Stimulated activated CD8-positive, alpha-beta memory T cell treated with anti-CD3 and anti-CD28 coated beads, Interleukin-4, amount 100 ng/mL, for 1 hour (primary cell): ENCODE measurements at places on chromosomes 1 and 21.

GRCh38 chr1:44547361-44547760, 126.9 kb downstream of the TMEM53 start:
- DNase-seq = no peak

- no peak for DNase-seq
Observed at GRCh38 chr1:83959824-83960498, 39.0 kb downstream of the TTLL7 start.

- DNase-seq = no peak
Observed at GRCh38 chr1:209621741-209622655, 30.2 kb downstream of the LAMB3 start.

DNA sequence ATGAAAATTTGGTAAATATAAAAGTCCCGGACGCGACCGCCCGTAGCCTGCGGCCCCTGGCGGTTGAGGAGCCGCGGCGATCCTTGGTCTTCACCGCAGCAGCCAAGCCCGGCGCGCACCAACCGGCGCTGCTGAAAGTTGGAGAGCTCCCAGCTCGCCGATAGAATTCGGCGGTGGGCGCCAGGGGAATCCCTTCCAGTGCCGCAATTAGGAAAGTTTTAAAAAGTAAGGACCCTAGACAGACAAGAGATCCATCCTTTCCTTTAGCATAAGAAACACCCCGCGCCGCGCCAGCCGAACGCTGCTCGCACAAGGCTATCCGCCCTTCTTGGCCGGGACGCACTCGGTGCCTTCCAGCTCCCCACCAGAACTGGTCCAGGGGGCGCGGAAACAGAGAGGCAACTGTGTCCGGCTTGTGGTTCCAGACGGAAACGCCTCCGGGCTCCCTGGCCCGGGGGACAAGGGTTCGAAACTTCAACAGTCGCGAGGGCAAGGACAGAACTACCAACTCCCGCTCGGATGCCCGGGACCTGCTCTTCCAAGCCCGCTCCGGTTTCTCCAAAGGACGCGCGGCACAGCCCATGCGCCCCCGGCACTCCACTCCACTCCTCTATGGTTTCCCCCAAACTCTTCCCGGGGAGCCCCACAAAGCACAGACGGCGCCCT, 1.7 kb downstream of the FAM78B start:
- no peak for DNase-seq

GRCh38 chr1:185846672-185847444, 112.7 kb downstream of the HMCN1 start:
- no peak for DNase-seq

DNA sequence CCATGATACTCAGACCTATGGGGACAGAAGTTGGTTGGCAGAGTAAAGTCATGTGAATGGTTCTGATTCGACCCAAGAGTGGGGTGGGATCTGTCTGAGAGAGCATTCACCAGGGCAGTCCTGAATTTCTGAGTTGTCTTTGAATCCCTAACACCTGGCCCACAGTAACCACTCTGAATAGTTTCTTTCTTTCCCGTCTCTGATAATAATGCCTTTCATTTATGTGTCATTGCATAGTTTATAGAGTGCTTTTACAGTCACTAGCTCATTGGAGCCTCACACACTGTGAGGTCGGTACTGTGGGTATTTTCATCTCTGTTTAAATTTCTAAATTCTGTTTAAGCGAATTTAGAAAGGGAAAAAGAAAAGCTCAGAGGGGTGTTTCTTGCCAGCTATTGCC, 147.1 kb downstream of the C1orf21 start:
- DNase-seq = no peak

DNA sequence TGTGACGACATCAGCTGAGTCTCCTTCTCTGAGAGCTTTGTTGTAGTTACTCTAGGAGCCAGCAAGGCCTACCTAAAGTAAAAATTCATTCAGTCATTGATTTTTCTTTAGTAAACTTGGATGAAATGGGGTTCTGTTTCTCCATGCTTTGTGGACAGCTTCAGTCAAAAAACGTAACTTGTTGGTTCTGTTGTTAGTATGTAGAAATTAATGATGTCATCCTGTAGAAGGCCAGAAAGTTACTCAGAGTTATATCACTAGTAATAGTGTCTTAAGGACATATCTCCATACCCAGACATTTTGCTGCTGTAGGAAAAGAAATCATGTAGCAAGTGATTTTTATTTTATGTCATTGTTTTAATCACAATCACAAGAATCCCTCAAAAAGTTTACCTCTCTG, 43.0 kb downstream of the KDM1A start:
- DNase-seq = no peak

GRCh38 chr1:244047621-244048255, 3.3 kb upstream of the ZBTB18 start:
- no peak for DNase-seq

GRCh38 chr1:196302420-196302819, 305.8 kb downstream of the KCNT2 start:
- no peak for DNase-seq

DNA sequence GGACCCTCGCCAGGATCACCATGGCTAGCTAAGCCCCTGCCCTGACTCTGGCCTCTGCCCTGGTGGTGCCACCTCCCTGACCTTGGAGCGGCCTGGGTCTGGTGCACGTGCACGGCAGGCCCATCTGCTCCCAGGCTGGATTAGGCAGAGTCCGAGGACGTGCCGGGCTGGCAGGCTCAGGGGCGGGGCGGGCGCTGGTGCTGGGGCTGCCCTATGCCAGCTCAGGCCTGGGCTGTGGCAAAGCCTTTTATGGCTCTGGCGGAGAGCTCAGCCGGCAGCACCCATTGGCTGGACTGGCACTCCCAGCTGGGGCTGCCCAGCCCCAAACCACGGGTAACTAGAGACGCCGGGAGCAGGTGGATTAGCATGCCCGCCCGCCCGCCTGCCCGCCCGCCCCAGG, 17.1 kb upstream of the EDN2 start:
- no peak for DNase-seq

- no peak for DNase-seq
Observed at GRCh38 chr1:59075021-59075420, 221.9 kb upstream of the FGGY start.

DNA sequence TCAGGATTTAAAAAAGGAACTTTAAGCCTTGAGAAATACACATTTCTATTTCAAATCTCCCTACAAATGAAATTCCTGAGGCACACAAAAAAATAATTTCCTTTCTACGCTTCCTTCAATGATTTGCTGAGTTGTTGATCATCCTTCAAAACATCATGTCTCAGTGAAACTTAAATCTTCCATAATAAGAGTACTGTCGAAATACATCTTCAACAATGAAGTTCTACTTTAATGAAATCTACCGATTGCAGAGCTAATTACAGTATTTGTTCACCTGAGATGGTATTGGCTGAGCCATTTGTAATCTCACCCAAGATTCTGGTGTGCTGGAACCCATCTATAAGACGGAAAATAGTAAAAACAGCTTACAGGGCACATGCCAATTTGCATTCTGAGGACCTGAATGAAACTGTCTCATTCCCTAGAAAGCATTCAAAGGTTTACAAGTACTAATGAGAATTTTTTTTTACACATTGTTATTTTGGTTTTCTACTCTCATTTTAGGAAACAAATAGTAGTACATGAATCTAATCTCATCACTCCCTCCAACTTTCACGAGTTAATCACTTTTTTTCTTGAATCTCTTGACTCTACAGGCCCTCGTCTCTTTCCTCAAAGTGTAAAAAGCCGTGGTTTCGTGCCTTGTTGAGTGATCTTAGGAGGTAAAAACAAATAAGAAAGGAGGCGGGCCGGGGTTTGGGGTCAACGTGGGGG, 1.1 kb downstream of the CHML start:
- DNase-seq = no peak

- no peak for DNase-seq
Observed at GRCh38 chr1:167661527-167662426, 31.7 kb downstream of the RCSD1 start.

GRCh38 chr1:67991546-67991945, 58.9 kb downstream of the DIRAS3 start:
- no peak for DNase-seq

DNA sequence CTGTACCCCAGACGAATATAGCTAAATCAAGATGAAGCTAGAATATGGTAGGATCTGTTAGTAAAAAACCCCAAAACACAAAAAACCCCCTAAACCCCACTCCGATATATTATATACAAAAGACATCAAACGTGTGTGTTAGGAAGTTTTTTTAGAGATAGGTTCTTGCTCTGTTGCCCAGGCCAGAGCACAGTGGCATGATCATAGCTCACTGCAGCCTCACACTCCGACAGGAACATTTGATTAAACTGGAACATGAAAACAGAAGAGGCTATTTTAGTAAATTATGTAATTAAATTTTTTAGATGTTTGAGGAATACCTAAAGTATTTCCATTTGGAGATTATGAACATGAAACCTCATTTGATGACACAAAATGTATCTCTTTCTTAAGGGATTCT, 8.2 kb upstream of the RYR2 start:
- DNase-seq = no peak
